Neural crest cell (in vitro differentiated cells): ENCODE measurements at places on chromosomes 1 and 21.

DNA sequence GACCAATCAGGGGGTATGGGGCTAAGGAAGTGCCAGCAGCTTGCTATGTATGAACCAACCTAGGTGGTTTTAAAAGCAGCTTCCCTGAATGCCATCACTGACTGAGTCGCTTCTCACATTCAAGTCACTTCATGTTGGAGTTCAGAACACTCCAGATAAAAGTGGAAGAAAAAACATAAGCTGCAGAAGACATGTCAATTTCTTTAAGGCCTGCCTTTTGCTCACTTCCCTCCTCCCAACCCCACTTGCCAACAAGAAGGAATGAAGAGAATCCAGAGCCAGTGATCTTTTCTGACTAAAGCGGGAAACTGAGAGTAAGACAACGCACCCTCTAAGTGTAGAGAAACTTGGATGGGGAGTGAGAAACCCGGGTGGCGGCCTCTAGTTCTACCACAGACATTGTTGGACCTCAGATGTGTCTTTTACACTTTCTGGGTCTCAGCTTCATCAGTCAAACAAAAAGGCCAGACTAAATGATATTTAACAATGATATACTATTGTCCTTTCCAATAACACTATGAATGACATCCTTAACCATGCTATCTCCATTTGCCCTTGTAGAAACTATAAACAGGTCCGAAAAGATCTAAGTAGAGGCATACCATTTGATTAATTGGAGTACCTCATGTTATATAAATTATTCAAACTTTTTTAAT lies 54.1 kb downstream of the LUZP1 start:
- DNase-seq, result no peak

DNA sequence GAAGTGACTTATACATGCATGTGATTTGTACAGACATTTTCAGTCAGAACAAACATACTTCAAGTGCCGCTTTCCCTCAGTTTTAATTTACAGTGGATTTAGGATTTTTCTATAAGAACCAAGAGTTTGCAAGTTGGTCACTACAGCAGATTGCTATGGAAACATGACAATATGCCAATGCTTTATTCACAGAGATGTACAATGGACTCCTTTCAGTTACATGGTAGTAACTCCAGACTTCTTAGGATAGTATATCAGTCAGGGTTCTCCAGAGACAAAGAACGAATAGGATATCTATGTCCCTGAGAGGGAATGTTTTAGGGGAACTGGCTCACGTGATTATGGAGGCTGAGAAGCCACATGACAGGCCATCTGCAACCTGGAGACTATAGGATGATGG lies 27.4 kb downstream of the IFI44 start:
- DNase-seq, result no peak

DNA sequence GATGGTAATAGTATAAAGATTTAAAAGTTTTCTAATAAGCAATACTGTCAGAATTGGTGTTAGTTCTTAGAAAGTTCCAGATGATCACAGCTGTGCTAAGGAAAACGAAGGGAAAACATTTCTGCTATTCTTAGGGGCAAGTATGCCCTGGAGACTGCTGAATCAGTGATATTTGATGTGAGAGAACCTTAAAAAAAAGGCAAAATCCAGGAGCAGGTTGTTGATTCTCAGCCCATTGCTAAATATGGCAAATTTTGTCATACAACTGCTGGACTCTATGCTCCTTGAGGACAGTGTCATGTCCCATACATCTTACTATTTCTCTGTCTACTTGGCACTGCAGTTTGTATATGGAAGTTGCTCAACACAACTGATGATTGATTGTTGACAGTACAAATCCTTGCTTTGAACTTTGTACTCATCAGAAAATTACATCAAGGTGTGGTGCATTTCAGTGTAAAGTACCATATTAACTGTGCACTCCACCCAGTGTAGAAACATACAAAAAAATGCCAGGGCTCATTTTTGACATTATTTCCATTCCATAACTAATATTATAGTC lies 10.9 kb downstream of the CRCT1 start:
- no peak for DNase-seq

DNA sequence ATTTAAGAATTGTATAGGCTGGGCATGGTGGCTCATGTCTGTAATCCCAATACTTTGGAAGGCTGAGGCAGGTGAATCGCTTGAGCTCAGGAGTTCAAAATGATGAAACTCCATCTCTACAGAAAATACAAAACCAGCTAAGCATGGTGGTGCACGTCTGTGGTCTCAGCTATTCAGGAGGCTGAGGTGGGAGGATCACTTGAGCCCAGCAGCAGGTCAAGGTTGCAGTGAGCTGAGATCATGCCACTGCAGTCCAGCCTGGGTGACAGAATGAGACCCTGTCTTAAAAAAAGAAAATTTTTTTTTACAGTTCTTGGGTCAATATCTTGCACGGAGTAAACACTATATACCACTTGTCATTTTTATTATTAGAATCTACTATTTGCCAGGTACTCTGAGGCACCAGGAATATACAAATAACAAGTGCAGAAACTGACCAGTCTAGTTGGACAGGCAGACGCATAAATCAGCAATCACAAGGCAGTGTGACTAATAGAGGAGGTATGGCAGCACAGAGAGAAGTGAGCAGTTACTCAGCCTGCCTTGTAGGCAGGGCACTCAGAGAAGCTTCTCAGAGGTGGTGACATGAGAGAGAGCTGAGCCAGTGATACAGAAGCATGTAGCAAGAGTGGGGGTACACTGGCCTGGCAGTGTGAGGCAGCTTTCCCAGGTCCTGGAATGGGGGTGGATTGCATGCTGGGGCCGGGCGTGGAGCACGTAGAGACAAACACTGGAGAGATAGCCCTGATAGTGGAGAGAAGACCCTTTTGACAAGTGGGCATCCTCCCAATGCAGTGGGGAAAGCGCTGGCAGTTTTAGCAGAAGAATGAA lies 8.0 kb downstream of the PHLDA3 start:
- DNase-seq, result no peak

- no peak for DNase-seq
Measured at GRCh38 chr21:38777531-38777930, 28.2 kb upstream of the ETS2 start.

DNA sequence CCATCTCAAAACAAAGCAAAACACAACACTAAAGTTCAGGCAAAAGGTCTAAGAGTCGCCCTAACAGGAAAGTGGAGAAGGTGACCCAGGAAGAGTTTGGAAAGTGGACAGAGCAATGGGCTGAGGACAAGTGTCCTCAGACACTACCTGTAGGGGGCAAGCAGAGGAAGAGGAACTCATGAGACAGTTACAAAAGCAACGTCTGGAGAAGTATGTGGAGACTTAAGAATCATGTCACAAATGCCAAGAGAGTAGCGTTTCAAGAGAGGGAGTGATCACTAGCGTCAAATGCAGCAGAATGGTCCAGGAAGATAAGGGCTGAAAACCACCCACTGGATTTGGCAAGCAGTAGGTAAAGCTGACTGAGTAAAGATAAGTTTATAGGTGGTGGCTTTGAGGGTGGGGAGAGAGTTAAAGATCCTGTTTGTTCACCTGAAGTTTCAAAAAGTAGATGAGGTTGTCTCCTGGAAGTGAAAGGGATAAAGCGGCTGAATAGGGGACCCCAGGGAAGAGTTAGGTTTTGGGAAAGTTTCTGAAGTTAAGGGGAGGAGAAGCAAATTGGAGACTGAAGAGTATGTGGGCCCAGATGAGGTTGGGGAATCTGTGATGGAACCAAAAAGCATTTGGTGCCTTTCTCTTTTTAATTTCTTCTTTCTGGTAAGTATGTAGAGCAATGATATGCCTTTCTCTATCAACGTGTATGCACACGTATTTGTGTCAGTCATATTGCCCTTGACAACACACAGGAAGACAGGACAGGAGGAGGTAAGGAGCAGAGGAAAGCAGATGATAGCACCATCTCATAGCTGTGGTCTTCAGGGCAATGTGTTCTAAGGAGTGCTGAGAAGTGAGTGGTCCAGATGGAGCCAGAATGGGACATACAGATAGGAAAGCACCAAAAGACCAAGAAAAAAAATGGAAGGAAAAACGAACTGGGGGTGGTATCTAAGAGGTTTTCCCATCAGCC lies 3.1 kb downstream of the BSDC1 start:
- no peak for DNase-seq

GRCh38 chr1:53728702-53729455 lies 10.1 kb downstream of the GLIS1 start:
- DNase-seq, result no peak

DNA sequence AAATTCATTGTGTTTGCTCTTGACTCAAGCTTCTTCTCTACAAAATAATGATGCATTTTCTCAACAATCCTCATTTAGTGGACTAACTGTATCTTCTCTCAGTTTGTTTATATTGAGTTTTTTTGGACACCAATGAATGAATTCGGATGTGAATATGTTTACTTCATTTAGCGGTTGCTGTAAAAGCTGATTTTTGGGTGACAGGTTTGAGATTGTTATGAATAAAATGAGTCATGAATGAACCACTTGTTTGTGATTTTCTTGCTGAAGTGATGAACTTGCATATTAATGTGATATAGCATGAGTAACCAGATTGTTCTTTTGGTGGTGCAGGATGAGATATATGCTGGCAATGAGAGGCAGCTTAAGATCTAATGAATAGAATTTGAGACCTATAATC lies 3.1 kb downstream of the DNM3 start:
- no peak for DNase-seq

DNA sequence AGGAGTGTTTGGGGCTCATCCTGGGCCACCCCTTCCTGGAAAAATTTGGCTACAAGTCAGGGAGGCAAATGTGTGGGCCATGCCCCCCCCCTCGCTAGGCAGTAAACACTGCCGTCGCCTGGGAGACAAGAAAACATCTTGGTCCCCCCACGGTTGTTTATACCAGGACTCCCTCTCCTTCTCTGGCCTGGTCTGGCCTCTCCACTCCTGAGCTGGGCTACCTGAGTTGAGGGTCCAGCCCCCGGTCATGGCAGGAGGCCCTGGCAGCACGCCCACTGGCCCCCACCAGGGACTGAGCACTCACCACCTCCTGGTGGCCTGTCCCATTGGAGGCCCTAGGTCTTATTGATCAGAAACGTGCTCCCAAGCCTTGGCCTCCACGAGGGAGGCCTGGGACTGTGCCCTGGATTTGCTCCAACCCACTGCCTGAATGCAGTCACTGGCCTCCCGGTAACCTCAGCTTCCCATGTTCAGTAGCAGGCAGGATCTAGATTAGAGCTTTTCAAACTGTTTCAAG lies 15.8 kb downstream of the KCNQ4 start:
- no peak for DNase-seq
